Kidney tubule cell (primary cell): ENCODE measurements at places on chromosomes 11 and 22.

- no peak for DNase-seq
These were observed 125.7 kb downstream of the PKNOX2 start for GRCh38 chr11:125290263-125290662.

DNA sequence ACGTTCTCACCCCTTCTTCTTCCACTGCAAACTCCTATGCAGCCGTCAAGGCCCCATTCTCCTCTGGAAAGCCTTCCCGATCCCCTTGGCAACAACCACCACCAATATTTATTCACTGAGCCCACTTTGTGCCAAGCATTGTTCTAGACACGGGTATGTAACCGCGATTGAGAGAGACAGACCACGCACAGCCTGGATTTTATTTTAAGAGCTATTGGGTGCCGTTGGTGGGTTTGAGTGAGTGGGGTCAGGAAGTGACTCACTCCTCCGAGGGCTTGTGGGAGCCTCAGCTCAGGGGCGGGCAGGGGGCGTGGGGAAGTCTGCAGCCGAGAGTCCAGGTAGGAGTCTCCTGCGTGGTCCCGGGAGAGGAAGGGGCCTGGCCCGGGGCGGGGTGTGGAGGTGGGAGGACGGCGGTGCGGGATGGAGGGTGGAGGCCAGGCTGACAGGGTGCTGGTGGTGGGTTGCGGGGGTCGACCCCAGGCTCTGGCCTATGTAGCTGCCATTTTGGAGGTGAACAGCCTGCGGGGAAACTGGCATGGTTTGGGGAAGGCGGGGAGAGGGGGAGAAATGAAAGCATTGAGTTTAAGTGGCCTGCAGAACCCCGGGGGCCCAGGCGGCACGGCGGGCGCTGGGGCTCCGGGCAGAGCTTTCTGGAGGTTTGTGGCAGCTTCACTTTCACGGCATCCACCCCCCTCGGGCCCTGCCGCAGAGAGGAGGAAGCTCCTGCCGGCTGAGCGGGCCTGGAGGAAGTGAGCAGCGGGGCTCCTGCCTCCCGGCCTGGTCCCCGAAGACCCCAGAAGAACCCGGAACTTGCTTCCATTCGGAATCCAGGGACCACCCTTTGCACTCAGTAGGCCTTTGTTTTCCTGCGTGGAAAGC lies 547 bp downstream of the PARVG start:
- no peak for DNase-seq

DNA sequence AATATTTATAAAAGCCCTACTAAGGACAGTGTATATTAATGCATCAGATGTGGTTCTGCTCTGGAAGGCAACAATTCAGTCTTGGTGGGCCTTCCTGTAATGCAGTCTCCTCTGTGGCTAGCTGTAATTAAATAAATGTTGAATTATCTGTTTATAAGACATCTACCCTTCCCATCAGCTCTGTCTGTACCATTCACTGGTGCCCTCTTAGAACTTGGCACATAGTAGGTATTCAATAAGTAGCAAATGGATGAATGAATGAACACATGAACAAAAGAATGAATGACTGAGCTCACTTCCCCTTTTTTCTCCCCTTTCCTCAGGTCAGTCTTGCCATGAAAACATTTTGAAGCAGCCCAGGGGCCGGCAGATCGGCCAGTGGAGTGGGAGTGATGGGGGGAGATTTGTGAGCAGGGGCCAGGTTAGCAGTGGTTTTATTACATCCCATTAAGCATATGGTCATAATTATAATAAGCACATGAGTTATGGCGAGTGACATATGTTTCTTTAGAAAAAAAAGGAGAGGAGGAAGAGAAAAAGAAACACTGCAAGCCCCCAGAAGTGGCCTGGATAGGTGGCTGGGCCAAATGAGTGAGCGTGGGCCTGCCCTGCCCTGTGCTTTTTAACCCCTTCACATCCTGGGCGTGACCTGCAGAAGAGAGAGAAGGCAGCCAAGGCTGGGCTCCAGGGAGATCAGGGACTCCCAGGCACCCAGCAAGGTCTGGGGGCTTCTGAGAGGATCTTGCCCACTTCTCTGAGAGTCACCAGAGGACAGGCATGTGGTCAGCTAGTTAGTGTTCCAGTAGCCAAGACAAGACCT lies 48.6 kb upstream of the CD82 start:
- no peak for DNase-seq

DNA sequence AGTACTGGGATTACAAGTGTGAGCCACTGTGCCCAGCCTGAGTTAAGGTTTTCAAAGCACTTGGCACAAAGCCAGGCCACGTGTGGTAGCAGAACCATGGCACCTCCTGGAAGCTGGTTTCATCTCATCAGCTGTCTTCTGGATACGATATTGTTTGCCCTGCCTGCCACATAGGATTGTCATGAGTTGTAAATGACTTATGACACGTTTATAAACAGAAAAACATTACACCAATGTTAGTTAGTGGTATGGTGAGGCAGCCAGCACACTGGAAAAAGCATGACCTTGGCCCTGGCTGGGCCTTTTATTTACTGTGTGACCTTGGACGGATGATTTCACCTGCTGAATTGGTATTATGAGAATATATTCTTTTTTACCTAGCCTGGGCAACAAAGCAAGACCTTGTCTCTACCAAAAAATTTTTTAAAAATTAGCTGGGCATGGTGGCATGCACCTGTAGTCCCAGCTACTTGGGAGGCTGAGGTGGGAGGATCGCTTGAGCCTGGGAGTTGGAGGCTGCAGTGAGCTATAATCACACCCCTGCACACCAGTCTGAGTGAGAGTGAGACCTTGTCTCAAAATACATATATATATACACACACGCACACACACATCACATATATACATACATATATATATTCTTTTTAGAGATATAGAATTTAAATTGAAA lies 24.0 kb upstream of the MYH9 start:
- DNase-seq: peak; percentile 45

DNA sequence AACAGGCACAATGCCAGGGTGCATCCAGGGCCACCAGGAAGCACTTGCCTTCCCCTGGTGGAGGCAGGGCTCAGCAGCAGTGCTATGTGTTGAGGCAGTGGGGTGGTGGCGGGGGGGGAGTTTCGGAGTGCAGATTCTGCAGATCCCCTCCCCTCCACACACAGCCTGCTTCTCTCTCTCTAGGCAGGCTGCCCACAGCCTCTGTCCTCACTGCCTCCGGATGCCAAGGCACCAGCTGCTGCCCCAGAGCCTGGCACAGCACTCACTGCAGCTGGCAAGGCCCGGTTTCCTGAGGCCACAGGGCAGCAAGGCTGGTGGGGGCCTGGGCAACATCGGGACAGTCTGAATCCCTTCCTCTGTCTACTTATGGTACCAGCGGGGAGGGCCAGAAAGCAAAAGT lies 35.8 kb downstream of the NRXN2 start:
- no peak for DNase-seq

GRCh38 chr11:17287058-17287457 lies 10.5 kb downstream of the NUCB2 start:
- no peak for DNase-seq

GRCh38 chr11:75536786-75537641 lies 11.3 kb upstream of the GDPD5 start:
- peak; percentile 69 for DNase-seq

- DNase-seq: peak; percentile 47
These were observed 21.6 kb downstream of the P2RY2 start for GRCh38 chr11:73239571-73240189.

DNA sequence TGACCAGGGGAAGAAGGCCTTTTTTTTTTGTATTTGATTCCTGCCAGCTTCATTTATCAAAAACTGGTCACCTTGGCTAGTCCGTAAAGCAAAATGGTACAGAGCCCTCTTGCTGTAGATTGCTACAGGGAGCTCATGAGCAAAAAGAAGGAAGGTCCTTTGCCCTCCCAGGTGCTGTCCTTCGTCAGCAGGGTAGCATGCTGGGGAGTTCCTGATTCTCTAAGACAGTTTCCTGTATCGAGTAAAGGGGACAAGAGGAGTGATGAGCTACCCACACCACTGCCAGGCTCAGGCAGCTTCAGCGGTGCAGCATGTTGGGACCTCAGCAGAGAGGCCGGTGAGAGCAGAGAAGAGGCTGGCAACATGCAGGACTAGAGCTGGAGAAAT lies 67.8 kb upstream of the CSNK2A3 start:
- DNase-seq: no peak

GRCh38 chr11:7332962-7333361 lies 81.3 kb downstream of the SYT9 start:
- no peak for DNase-seq

DNA sequence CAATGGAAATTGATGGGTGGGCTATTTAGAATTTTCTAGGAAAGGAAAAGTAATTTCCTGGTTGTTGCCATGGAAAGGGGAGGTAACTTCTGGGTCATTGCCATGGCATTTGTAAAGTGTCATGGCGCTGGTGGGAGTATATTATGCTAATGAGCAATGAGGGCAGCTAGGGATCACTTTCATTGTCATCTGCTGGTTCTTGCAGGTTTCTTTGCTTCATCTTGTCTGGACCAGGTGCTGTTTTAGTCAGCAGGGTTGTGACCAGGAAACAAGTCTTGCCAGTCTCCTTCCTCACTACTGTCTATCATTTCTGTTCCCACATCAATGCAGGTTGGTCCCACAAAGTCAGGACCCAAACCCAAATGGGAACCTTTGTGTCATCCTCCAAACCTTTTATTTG lies 237.6 kb upstream of the C11orf87 start:
- no peak for DNase-seq

- DNase-seq: no peak
These were observed 163.0 kb downstream of the MN1 start for GRCh38 chr22:27638329-27639233.

GRCh38 chr22:47613606-47614350 lies 851.3 kb downstream of the TBC1D22A start:
- no peak for DNase-seq
